Activated naive CD8-positive, alpha-beta T cell treated with anti-CD3 and anti-CD28 coated beads, Interleukin-2, amount 50 U/mL, for 16 hours (primary cell): ENCODE measurements at places on chromosomes 2 and 18.

- DNase-seq: no peak
These were observed 3.4 kb upstream of the NARS1 start for GRCh38 chr18:57624988-57625387.

GRCh38 chr18:22545066-22545760 lies 127.5 kb upstream of the CTAGE1 start:
- DNase-seq: no peak

DNA sequence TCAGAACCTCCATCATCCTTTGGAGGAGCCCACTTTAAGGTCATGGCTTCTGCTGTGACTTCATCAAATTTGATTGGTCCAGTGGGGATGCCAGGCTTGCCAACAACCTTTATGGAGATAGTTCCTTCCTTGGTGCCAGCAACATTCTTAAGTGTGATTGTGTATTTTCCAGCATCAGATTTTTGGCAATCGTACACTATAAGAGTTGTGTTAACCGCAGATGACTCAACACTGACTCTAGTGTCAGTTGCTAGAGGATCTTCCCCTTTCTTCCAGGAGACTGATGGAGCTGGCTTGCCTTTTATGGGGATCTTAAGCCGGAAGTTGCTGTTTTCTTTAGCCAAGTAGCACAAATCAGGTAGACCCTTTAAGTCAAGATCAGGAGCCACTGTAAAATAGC lies 98.7 kb downstream of the PLEKHA3 start:
- no peak for DNase-seq

DNA sequence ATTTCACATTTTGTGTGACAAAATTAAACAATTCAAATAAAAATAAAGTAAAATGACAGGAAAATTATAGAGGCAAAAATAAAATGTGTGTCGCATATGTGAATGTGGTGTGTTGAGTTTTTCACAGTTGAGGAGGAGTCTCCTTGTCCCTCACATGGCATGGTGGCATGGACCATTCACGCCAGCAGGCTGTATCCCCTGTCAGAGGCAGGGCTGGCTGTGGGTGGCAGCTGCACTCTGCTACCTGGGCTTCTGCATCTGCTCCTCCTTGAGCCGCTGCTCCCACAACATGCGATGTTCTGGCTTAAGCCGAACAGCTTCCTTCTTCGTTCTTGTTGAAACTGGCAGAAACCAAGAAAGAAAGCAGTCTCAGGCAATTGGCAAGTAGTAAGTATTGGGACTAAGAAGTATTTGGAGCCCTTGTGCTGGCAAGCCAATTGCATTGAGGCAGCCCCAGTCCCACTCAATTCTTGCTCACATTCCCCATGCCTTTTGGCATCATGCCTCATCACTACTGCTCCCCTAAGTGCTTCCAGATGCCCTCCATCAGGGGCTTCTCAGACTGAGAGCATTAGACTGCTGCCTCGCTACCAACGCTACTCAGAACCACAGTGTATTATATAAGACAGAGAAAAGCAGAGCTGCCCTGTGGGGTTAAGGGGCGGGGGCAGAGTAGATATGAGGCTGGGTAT lies 177.9 kb upstream of the NABP1 start:
- no peak for DNase-seq

GRCh38 chr18:59902131-59902992 lies 2.6 kb downstream of the PMAIP1 start:
- no peak for DNase-seq

- no peak for DNase-seq
These were observed 103.9 kb upstream of the XIRP2 start for GRCh38 chr2:166784296-166784946.

DNA sequence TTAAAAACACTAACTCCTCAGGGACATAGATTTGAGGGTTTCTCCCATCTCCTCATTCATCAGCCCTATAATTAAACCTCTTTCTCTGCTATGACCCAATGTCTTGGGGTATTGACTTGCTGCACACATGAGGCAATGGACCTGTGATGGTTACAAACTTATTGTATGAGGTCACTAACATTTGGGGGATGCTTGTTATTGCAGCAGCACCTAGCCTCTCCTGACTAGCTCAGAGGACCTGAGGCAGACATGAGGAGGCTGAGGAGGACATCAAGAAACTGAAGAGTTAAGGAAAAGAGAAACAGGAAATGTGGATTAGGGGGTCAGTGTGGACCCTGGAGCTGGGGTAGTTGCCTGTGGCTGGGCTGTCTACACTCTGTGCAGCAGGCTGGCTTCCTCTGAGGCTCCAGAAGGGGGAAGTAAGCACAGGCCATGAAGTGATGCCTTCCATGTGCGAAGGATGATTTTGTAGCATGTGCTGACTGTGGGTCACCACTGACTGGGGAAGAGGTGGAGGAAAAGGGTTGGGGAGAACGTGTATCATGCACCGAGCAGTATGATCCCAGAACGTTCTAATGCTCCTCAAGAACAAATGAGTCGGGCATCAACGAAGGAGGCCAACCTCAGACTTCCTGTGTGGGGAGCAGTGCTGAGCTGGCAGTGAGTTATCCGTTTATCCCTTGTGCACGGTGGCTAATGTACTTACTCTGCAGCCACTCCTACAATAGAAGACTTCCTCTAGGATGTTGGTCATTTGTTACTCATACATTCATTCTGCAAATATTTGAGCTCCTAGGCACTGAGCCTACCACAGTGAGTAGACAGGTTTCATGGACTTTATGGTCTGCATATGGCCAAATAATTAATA lies 42.1 kb upstream of the RFX8 start:
- no peak for DNase-seq

DNA sequence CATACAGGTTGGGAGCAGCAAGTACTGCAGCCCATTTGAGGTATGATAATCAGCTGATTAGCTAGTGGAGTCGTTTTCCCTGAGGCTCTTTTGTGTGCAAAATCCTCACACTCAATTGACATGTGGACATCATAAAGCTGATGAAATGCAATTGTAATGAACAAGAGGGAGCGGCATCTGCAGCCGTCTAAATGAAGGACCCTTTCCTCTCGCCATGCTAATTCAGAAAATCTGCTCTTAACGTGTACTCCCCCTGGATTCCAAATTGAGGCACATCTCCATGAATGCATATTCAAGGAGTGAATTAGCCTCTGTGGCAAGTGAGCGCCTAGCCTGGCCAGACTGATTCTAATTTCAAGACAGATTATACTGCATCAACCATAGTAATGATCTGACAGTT lies 260.9 kb upstream of the ATP5MC3 start:
- DNase-seq: no peak

DNA sequence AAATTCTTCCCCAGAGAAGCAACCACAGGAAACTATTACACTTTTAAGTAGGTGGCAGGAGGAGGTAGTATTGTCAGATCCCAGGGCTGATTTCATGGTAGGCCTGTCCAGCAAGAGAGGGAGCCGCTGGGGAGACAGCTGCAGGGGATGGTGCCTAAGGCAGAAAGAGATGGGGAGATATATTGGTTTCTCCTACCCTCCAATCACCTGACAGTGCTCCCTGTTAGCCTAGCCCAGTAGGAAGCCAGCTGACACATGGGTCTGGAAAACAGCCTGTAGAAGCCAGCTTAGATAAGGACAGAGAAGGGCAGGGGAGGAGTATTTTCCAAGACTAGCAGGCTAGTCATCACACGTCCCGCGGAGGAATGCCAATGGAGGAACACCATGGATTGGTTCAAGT lies 8.2 kb upstream of the SPOPL start:
- no peak for DNase-seq

GRCh38 chr2:120933693-120934573 lies 198.3 kb downstream of the GLI2 start:
- DNase-seq: no peak

- DNase-seq: no peak
These were observed 12.3 kb downstream of the FASTKD1 start for GRCh38 chr2:169561364-169561763.

DNA sequence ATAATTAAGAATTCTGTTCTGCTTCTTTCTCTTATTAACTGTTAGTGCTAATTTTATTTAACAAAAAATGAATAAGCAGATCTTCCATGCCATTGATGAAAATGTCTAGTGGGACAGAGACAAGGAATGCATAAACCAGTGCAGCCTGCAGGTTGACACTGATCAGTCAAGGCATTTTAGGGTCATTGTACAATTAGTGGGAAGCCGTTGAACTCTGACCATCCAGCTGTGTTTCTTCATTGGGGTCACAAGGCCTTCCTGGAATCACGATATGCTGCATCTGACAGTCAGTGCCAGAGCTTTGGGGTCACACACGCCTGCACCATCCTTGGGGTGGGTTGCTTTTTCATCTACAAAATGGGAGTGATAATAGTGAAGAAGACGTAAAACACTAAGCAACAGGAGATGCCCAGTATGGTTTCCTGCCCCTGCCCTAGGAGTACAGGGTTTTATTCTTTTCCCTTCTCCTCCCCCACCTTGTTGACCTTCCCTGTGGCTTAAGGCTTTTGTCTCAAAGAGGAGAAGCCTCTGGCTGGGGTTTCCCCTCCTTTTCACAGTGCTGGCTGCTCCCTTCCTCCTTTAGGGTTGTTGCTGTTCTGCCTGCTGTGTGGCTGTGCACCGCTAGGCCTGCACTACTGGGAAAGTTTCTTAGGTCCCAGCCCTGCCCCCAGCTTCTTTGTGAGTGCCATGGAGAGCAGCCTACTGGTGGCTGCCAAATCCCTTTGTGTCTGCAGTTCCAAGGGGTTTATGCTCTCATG lies 245.6 kb downstream of the TPGS2 start:
- no peak for DNase-seq

GRCh38 chr18:48739266-48740067 lies 200.6 kb downstream of the CTIF start:
- no peak for DNase-seq

DNA sequence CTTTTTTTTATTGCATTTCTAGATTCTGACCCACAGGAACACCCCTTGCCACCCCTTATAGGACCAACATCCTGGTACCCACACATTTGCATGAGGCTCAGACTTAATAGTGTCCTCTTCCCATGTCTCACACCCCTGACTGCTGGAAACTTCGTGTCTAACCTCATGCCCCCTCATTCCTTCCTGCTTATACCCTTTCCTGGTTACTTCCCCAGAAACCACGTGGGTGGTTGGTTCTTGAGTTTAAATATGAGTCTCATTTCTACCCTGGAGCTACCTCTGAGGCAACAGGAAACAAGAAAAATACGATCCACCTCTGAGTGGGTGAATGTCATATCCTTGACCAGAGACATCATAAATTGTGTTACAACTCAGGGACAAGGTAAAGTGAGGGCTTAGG lies 1.6 kb downstream of the TNP1 start:
- DNase-seq: no peak

- DNase-seq: no peak
These were observed 40.3 kb downstream of the CYB5A start for GRCh38 chr18:74251297-74252038.

- DNase-seq: no peak
These were observed 93.4 kb downstream of the PARD3B start for GRCh38 chr2:204638471-204639194.

- DNase-seq: no peak
These were observed 3.0 kb downstream of the ATIC start for GRCh38 chr2:215314896-215315295.

DNA sequence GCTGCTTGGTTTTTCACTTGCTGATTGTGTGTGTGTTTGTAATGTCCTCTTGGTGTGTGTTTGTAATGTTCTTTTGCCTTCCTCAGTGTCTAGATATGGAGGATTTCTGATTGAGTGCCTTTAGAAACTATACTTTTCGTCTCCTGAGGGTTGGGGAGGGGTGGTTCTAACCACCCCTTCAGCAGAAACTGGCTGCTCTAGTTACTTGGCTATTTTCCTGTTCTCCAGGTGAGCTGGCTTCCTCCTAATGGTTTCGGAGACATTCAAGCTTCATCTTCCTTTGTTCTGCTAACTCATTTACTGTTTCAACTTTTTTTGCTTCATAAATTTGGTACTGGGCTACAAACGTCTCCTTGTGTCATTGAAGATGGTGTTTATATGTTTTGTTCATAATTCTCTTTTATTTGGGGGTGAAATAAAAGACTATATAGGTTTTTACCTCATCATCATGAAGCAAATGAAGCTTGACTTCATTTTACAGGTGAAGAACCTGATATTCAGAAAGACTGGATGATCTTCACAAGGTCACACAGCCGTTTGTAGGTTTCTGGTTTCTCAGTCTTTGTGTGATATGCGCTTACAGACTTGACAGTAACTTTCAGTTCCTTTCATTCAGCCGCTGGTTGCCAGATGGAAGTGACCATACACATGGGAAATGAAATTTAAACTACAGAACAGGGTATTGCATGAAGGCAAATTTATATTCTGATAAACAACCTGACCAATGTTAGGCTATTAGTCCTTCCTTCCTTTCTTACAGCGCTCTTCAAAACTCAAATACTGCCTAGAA lies 238.5 kb downstream of the GALR1 start:
- no peak for DNase-seq

DNA sequence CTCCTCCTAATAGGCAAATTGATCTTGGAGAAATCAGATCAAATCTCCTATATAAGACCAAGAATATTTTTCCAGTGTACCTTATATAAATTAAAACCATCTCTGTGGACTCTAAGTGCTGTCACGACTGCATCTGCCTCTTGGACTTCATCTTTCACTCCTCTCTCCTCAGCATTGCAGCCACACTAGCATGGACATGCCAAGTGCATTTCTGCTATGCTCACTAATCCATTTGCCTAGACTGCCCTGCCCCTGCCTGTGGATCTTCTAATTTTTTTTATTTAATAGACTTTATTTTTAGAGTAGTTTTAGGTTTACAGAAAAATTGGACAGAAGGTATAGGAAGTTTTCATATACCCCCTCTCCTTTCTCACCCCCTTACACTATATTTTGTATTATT lies 146.7 kb upstream of the VWC2L start:
- DNase-seq: no peak

DNA sequence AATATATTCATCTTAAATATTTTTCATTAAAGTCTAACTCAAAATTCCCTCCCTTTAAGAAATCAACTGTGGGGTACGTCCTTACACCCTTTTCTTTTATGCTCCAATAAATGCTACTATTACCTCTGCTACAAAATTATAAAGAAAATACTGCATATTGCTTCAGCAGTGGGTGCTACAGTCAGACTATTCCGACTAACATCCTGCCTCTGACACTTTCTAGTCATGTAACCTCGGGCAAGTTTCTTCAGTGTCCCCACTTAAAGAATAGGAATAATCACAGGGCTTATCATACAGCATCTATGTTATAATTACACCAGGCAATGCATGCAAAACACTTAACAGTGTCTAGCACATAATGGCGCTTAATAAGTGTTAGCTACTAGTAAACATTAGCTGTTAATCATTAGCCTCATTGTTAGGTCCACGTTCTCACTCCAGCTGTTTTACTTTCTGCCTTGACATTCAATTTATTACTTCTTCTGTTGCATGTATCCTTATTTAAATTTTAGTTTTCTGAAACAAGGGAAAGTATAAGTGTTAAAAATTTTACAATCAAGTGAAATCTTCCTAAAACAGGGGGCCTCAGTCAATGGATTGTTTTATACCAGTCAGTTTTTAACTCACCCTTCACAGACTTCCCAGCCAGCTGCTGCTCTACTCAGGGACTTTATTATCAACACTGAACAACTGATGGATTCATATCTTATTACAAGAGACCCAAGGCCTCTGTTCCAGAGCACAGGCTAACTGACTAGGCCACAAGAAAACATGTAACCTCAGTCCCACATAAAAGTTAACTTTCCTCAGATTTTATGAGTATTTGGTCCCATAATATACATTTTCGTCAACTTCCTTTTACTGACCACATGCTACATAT lies 54.0 kb downstream of the CLASP1 start:
- no peak for DNase-seq

- no peak for DNase-seq
These were observed 40.7 kb upstream of the ARHGAP25 start for GRCh38 chr2:68693951-68694350.

GRCh38 chr2:232523402-232523681 lies 2.6 kb upstream of the CHRND start:
- DNase-seq: no peak

- DNase-seq: no peak
These were observed 46.3 kb downstream of the SH3RF3 start for GRCh38 chr2:109175350-109175678.

GRCh38 chr2:199261936-199262335 lies 195.8 kb downstream of the SATB2 start:
- no peak for DNase-seq
